Germinal center (tissue), 1 donor: ENCODE measurements at places on chromosomes 5 and 9.

- no peak for DNase-seq
Measured at GRCh38 chr5:38639377-38640358, 83.2 kb upstream of the LIFR start.

DNA sequence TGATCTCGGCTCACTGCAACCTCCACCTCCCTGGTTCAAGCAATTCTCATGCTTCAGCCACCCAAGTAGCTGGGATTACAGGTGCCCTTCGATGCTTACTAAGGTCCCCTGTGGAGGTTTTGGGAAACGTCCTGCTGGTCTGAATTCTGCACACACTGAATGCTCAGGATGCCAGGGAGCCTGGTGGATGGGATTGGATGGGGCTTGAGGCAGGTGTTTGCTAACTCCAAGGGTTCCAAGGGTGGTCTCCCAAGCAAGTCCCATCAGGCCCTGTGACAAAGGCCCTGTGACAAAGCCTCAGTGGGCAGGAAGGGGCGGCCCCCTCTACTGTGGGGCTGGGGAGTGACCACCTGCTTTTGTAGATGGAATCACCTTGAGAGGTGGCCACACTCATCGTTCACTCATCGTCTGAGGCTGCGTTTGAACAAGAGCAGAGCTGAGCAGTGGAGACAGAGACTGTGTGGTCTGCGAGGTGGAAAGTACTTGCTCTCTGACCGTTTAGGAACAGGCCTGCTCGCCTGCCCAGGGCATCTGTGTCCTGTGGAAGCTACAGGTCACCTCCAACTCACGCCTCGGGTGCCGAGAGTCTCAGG lies 40.2 kb downstream of the MRPL36 start:
- no peak for DNase-seq

- DNase-seq: no peak
Measured at GRCh38 chr5:95973793-95974325, 12.2 kb upstream of the ELL2 start.

DNA sequence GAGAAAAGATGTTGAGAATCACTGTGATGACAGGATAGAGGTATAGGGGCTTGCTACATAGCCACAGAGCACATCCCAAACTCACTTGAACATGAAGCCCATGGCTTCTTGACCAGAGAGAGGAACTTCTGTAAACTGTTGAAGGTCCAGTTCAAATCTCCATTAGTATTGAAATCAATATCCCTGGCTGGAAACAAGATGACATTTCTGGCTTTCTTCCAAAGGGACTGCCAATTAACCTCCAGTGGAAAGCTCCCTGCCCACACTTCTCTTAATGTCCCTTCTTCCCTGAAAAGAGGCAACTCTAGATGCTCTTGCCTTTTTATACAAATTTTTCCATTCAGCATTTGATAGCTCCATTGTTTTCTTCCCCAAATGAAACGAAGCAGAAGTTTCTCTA lies 612.1 kb downstream of the EBF1 start:
- DNase-seq: no peak

DNA sequence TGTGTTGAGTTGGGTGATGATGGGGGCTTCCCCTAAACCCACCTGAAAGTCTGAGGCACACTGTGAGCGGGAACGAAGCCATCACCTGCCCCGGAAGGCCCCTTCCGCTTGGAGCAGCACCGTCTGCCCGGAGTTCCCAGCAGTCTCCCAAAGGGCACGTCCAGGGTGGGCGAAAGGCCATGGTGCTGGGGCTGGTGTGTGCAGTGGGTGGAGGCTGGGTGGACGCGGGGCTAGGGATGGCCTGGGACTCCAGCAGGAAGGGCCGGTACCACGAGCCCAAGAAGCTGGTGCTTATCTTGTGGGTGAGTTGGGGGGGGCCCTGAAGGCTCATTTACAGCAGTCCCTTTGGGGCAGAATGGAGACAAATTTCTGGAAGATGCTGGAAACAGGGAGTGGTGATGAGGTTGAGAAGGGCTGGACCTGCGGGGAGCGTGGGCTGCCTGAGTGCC lies 4.6 kb downstream of the FLT4 start:
- DNase-seq: no peak

DNA sequence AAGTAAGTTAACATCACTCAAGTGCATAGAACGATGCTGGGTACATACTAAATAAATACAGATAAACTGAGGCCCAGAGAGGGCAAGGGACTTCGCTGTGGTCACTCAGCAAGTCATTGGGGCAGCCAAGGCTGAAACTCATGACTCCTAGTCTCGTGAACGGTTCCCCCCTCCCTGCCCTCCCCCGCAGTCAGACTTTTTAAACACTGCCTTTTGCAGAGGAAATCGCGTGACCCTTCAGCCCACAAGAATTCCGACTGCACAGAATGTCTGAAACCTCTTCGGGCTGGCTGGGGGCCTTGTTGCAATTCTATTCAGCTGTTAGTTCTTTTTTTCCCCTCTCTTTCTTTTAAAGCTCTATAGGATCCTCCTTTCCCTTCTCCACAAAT lies 28.1 kb downstream of the NEK6 start:
- no peak for DNase-seq

GRCh38 chr9:105259731-105260612 lies 15.5 kb downstream of the SLC44A1 start:
- DNase-seq: no peak

DNA sequence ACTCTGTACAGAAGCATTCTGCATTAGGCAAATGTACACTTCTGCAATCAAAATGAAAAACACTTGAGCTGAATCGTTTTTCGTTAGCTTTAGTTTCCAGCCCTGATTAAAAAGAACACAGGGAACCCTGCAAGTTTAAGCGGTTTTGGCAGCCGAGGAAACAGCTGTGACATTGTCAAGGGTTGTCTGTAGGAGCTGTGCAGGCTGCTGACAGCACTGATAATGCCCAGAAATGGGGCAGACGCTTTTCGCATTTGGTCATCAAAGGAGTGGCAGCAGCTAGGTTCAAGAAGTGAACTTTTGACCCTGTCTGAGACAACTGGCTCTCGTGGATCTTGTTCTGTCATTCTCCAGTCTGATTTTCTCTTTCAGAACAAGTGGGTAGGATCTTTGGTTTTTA lies 165.6 kb upstream of the CCDC152 start:
- no peak for DNase-seq

DNA sequence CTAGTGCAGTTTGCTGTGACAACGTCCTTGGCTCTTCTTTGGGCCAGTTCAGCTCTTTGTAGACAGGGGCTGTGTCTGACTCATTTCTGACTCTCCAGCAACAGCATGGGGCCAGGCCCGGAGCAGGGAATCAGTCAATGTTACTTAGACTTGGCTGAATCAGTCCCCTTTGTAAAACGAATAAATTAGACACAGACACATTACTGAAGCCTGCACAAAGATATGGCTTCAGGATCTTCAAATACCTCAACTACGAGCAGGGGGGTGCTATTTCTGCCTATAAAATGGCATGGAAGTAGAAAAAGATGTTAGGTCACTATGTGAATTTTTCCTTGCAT lies 204.7 kb downstream of the TTLL11 start:
- DNase-seq: no peak

- no peak for DNase-seq
Measured at GRCh38 chr5:174750711-174751110, 26.3 kb downstream of the MSX2 start.

GRCh38 chr9:78073722-78074121 lies 42.1 kb upstream of the GNAQ start:
- no peak for DNase-seq

GRCh38 chr5:57225553-57225952 lies 51.7 kb downstream of the GPBP1 start:
- no peak for DNase-seq

DNA sequence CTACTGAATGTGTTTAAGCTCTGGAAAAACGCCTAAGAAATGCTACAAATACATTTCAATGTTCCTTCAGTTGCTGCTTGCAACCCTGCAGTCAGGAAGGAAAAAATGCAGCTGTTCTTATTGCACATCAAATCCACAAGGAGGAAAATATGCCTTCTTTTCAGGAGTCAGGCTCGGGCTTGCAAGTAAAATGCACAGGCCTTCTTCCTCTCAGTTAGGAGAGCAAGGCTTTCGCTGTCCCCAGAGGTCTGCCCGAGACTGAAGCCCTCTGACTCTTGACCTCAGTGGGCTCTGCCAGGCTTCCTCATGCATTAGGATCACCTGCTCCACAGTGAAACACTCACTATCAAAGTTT lies 899 bp upstream of the SHC3 start:
- no peak for DNase-seq

DNA sequence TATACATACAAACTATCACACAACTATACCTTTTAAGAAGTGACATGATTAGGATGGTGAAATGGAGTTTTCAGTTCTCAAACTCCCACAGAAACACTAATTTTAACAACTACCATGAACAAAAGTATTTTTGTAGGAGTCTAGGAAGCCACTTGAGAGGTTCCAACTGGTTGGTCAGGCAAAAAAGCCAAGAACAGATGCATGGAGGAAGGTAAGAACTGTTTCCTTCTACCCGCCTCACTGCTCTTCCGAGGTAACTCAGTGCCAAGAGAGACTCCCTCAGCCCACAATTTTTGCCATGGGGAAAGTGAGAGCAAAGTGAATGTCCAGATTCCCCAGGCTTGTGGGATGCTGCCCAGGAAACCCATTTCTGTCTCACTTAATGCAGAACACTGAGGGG lies 15.7 kb downstream of the BTNL8 start:
- no peak for DNase-seq

DNA sequence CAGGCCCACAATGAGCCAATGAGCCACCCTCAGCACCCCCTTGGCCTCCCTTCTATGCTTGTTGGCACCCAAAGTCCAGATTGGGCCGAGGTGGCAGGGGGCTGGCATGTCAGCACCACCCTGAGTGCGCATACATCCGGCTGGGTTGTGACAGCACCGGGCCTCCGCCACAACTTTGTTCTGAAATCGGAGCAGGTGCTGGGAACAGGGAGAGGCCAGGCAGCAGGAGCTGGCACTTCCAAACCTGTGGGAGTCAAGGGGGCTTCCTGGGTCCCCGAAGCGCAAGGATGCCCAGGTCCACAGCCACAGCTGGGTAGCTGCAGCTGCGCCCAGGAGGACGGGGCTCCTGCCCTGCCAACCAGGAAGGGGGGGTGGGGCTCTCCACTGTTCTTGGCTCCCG lies 1911.9 kb upstream of the WWC1 start:
- DNase-seq: no peak

- DNase-seq: no peak
Measured at GRCh38 chr5:155189476-155189875, 175.9 kb downstream of the KIF4B start.

GRCh38 chr9:6764523-6764922 lies 6.8 kb downstream of the KDM4C start:
- no peak for DNase-seq

GRCh38 chr5:135476615-135477581 lies 24.7 kb upstream of the TIFAB start:
- no peak for DNase-seq

- no peak for DNase-seq
Measured at GRCh38 chr5:139403418-139403786, 487 bp downstream of the SPATA24 start.

- no peak for DNase-seq
Measured at GRCh38 chr5:135055396-135055795, 21.4 kb upstream of the PITX1 start.

DNA sequence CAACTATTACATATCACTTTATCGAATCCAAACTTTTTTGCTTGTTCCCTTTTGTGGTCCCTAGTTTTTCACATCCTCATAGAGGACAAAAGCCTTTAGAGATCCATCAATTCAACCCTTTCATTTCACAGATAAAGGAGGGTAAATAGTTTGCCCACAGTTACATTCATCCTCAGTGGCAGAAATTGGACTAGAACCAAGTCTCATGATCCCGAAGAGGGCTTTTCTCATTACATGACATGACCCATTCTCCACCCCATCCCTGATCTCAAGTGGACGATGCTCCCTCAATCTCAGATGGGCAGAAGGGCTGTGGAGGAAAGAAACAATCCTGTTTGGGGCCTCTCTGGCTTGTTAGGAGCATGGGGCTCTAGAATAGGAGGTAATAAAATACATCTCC lies 23.1 kb downstream of the TICAM2 start:
- no peak for DNase-seq

GRCh38 chr9:114138552-114138971 lies 16.8 kb upstream of the COL27A1 start:
- no peak for DNase-seq

GRCh38 chr9:137319739-137320551 lies 17.9 kb upstream of the NRARP start:
- peak; percentile 5 for DNase-seq

- DNase-seq: no peak
Measured at GRCh38 chr5:33476992-33477391, 36.2 kb downstream of the TARS1 start.

DNA sequence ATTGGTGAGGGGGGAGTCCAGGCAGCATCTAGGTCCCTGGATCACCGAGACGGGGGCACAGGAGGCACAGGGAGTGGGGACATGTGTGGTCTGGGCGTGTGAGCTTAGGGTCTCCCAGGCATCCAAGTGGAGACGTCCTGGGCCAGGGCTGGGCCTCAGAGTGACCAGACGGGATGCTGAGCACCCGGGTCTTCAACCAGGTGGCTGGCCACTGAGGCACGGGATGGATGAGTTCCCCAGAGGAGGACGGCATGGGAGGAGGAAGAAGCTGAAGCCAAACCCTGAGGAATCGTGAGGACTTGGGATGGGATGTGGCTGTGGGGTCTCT lies 88.0 kb downstream of the LMX1B start:
- DNase-seq: no peak

DNA sequence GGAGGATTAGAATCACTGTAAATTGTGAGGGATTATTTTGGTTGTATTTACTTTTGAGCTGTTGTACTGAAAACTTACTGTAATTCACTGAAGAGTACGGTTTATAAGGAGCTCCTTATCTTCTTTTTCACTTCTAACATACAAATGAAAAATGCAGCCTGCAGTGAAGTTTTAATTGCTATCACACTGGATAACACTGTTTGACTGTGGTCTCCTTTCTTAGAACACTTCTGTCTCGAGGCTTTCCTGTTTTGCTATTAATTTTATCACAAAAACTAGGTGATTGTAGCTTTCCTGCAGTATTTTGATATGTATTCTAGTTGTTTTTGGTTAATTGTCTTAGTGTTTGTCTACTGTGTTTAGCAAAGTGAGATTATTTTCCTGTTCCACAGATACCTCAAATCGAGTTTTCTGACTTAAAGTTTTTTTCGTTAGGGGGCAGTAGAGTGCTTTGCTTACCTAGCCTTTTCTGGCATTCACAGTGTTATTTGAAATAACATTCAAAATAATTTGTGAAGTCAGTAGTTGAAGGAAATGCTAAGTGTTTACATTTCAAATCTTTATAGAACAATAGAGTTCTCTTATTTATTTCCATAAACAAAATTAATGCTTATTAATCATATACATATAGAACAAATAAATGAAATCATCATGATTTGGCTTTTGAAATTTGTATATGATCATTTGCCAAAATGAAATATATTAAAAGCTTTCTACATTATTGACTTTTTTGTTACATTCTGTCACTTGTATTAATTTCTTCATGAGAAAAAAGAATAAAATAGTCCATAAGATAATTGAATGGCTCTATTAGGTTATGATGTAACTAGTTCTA lies 52.9 kb downstream of the COMMD10 start:
- peak; percentile 25 for DNase-seq

GRCh38 chr5:138032028-138032571 lies 779 bp downstream of the FAM13B start:
- no peak for DNase-seq

DNA sequence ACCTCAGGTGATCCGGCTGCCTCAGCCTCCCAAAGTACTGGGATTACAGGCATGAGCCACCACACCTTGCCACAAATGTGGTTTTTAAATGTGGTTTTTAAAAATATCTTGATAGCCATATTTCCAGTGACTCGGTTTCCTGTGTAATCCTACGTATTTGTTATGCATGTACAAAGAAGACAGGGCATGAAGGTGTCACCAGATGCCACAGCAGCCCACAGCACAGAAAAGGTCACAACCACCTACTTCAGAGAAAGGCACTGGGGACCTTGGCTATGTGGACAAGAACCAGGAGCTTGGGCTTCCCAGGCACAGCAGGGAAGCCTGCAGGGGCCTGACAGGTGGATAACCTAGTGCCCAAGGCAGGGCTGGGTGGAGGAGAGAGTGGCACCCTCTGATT lies 38.0 kb downstream of the C9orf50 start:
- DNase-seq: no peak
